ENCODE measurements at places on chromosomes 12 and 14.

DNA sequence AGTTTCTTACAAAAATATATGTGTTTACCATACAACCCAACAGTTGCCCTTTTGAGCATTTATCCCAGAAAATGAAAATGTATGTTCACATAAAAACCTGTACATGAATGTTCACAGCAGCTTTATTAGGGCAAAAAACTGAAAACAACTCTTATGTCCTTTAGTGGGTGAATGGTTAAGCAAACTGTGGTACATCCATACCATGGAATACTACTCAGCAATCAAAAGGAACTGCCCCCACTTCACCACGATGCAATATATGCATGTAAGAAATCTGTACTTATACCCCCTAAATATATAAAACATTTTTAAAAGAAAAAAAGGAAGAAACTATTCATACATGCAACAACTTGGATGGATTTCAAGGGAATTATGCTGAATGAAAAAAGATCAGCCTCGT lies 6.7 kb upstream of the NEK9 start:
- DNase-seq: no peak

- DNase-seq: no peak
These were observed 17.9 kb downstream of the CPM start for GRCh38 chr12:68915055-68915454.

- peak; percentile 47 for DNase-seq
These were observed 20.3 kb downstream of the FIGNL2 start for GRCh38 chr12:51827925-51828818.

GRCh38 chr12:19304149-19304750 lies 135.0 kb upstream of the AEBP2 start:
- DNase-seq: no peak

DNA sequence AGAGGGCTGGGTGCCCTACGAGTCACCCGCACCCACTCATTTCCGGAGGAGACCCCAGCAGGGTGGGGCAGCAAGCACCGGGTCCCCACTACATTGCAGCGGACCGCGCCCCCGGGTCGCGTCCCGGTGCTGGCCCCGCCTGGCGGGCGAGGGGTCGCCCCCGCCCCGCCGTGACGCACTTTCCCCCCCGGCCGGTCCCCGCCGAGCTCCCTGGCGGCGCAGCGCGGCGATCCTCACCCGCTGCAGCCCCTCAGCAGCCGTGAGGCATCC lies 106.1 kb downstream of the PRICKLE1 start:
- DNase-seq: no peak

DNA sequence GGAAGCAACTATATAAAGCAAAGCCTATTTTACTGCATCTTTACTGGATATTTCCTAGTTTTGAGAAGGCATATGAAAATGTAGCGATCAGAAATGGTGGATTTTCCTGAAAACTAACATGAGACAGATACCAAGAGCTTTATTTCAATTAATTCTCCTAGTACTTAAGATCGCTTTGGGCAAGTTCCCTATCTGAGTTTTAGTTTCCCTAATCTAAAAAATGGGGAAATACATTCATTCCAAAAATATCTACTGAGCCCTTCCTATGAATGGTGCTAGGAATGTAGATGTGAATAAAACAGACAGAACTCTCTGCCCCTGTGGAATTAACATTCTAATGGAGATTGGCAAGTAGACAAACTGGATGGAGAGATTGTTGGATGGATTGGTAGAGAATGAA lies 8.4 kb downstream of the CATSPERB start:
- no peak for DNase-seq

DNA sequence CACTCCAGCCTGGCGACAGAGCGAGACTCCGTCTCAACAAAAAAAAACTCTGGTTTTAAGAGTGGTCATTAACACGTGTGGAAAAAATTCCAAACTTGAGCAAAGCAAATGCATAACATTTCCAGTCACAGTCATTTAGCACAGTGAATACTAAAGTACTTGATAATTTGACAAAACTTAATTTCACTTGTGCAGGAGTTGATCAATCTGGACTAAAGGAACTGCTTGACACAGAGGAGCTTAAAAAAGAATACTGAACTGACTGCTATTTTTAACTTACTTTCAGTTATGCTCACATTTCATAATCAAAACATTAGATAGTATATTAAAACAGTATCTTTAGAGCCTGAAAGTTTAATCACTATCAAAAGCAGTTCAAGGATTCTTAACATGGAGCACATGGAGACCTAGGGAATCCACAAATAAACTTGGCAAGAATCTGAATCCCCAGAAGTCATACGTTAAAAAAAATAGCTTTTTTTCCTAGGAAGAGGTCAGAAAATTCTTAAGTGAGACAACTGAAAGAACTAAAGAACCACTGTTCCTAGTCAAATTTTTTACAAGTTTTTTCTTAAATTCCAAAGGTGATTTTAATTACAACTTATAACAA lies 7.4 kb downstream of the UBE2N start:
- DNase-seq: no peak

GRCh38 chr14:45156067-45156466 lies 20.3 kb downstream of the FANCM start:
- DNase-seq: no peak

GRCh38 chr12:4251216-4251891 lies 22.2 kb upstream of the CCND2 start:
- DNase-seq: no peak

DNA sequence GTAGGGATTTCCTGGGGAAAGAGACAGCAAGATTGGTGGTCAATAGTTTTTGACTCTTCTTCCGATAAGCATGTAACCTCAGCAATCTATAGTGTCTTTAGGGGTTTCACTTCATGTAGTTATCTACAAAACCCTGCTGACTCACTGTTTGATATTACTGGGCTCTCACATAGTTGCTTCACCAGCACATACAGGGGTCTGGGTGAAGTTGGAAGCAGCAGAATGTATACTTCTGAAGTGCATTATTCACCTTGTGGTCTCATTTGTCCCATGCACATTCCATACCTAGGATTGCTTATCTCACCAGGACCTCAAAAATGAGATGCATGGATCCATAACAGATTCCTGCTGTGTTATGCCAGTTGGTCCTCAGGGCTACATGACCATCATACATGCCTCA lies 280.0 kb downstream of the LRIG3 start:
- no peak for DNase-seq

DNA sequence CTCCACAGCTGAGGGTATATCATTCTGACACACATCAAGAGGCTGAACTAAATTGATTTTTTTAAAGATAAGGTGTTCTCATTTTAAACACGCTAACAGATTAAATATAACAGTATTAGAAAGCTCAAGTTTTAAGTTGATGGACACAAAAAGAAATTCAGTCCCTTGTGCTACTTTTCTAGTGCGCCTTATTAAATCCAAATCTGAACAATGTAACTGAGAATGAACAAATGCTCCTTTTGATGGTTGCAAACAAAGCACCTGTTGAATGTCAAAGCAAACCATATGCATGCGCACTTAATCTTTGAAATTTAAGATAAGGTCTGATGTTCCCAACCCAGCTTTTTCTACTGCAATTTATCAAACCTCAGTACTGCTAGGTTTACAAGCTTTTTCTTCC lies 401.9 kb downstream of the PAWR start:
- no peak for DNase-seq

DNA sequence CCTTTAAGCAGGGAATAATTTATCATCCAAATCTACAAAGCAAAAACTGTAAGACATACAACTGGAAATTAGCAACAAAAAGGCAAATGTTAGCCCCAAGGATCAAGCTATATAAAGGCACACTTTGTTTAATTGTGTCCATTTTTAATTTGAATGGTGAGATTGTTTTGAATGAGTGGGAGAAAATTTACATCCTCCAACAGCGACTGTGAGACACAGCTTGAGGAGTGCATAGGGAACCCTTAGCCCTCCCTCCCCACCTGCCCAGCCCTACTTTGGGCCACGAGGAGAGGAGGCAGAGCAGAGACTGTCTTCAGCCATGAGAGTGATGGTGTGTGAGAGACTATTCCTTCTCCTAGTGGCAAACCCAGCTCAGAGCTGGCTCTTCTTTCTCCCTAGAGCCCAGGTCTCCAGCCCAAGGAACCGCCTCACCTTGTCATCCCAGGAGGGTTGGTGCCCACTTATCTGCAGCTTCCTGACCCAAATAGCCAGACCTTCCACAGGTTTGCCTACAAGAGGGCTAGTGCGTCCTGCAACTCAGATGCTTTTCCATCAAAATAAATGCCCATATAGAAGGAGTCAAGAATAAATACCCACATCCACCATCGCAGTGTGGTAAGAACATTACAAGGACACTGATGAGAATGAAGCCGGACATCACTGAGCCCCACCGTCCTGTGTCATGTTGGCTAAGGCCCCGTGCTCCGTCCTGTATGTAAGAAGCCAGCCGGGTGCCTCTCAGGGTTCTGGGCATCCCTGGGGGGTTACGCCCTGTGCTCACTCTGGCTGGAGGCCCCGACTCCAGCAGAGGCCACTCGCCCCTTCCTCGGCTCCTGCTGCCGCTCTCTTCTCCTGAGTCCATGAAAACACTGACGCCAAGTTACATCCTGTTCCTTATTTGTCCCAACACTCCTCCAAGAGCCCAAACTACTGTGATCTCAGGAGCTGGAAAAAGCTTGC lies 36.4 kb upstream of the C14orf180 start:
- peak; percentile 19 for DNase-seq

GRCh38 chr12:95380997-95381786 lies 92.8 kb upstream of the METAP2 start:
- no peak for DNase-seq

- DNase-seq: no peak
These were observed 66.1 kb downstream of the SAMD4A start for GRCh38 chr14:54633076-54633475.

DNA sequence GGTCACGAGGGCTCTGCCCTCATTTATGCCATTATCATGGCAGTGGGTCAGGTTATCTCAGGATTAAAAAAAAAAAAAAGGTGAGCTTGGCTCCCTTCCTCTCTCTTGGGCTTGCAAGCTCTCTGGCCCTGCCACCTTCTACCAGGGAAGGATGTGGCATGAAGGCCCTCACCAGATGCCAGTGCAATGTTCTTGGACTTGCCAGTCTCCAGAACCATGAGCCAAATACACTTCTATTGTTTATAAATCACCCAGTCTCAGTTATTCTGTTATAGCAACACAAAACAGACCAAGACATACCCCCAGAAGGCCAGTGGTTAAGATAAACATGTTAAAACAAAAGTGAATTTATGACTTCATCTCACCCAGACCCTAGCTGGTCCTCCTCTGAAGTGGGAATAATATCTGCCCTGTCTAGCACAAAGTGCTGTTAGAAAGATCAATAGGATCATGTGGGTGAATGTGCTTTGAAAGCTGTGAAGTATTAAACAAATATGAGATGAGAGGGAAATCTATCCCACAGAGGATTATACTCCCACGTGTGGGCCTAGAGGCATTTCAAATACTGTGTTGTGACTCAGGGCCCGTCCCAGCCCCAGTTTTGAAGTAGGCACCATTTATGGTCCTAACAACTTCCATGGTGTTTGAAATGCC lies 88.6 kb downstream of the NINJ2 start:
- DNase-seq: no peak

DNA sequence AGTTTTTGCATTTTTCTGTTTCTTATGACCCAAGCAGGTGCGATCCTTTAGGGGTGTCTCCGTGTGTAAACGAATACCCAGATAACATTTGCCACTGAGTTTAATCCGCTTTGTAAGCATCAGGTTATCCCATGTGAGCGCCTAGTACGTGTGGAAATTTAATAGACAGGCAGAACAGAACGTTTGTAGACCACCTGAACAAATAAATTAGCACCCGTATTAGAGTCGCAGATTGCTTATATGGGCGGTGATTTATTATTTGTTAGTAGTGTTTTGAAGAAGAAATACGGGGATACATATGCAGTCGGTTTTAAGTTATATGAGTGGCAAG lies 325 bp downstream of the C12orf60 start:
- DNase-seq: no peak

GRCh38 chr12:47766502-47767215 lies 6.4 kb upstream of the SLC48A1 start:
- no peak for DNase-seq

DNA sequence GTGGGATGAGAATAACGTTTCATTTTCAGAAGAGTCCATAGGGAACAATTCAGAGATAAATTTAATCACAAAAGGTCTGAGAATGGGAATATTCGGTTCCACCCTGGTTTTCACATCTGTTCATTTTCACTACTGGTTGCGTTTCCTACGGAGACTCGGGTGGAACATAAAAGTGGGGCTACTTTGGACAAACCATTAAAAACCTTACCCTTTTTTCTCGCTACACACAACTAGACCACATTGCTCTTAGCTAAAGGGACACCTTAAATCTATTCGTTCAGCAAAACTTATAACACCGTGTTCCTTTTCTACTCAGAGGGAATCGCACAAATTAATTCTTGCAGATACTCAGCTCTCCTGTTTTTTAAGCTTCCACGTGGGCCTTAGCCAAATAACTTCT lies 1.0 kb upstream of the SUDS3 start:
- DNase-seq: no peak

DNA sequence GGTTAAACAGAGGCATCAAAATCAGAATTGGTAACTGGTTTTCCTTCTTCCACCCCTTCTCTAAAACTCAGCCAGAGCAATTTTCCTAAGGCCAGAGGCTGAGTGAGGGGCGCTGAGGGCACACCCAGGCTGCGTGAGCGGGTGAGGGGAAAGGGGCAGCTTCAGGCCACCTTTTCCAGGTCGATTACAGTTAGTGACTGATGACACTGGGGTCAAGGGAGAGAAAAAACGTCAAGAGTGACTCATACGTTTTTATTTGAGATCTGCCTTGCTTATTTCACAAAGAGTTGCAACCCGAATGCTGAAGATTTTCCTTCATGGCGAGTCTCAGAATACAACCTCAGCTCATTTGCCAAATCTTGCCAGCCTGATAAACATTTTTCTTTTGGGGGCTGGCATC lies 46.7 kb upstream of the EVL start:
- no peak for DNase-seq

- no peak for DNase-seq
These were observed 9.2 kb upstream of the ADCK1 start for GRCh38 chr14:77790566-77791224.

DNA sequence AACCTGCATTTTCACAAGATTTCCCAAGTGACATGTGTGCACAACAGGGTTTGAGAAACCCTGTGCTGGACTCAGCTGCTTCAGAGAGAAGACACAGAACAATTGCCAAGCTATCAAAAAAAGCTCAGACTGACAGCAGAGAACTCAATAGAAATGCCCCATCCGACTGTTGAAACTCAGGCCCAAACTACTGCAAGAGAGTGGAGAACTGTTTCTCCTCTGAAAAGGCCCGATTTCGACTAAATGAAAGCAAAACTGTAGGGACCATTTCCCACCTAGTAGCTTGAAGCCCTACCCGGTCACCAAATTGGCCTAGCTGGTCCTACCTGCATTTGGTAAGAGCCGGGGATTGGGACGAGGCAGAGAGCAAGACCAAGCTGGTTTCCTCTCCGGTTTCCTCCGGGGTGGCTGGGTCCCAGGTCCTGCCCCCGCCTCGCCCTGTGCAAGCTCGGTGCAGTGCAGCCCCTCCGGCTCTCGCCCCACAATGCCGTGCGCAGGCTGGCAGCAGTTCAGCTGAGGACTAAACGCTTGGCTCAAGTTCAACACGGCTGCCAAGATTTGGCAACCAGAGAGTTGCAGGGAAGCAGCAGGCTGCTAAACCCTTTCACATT lies 1180.6 kb downstream of the VRK1 start:
- DNase-seq: peak; percentile 71
